Stimulated activated CD4-positive, alpha-beta T cell treated with anti-CD3 and anti-CD28 coated beads, Interleukin-1b, Interleukin-23, amount 100 ng/mL, for 4 hours (primary cell): ENCODE measurements at places on chromosomes 2 and 18.

DNA sequence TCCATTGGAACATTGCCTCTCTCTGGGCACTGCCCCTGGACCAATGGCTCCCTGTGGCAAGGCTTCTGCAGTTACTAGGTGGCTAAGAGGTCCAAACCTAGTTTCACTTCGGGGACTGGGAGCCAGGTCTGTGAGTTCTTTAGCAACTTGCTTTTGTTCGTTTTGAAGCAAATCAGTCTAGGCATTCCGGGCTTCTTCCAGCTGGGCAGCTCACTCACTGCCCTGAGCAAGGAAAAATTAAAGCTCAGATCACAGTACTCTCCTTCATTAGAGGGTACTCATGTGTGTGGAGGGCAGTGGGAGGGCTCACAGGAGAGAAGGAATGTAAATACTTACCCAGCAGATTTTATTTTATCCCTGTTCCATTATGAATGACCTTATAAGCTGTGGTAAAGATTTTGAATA is 80.3 kb downstream of the SPP2 start:
- no peak for DNase-seq

DNA sequence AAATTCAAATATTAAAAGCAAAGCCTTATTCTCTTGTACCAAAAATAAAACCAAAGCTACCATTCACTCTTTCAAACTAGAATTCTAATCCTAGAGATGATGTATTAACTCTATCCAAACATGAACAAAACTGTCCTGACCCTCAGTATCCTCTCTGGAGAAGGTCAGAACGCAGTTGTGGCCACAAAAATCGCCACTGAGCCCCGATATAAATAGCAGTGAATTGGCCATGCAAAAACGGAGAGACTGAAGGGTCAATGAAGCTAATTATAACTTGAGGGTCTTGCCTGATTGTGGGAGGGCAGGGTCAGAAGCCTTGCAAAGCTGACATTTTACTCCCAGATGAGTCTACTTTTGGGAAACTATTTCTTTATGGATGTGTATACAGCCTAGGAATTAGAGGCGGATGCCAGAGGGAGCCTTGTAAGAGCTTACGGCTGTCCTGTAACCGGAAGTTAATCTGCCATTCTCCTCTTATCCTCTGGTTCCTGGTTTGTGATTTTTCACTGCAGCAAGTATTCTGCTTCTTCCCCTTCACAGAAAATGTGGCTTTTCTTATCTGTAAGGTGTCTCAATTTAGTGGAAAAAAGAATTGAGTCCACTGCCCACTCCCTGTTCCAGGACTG is 28.1 kb downstream of the CAVIN2 start:
- no peak for DNase-seq

DNA sequence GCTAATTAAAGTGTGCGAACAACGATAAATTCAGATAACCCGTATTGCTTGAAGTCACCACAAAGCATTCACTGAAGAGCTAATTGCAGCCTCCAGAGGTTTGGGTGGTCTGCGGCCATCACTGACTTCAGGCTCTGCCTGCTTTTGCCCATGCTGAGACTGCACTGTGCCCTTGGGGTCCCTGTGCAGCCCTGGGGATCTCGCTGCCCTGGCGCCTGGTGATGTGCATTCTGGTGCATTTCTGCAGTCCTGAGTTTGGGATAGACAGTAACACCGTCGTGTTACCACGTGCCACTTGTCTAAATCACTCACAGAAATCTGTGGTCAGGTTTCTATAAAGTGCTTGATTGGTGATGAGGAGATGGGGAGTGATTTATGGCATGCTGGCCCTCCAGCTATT is 27.6 kb downstream of the LDLRAD4 start:
- no peak for DNase-seq

- DNase-seq: no peak
Observed at GRCh38 chr2:229831805-229832509, 89.9 kb downstream of the TRIP12 start.

- DNase-seq: peak; percentile 15
Observed at GRCh38 chr2:120261387-120262006, 8.8 kb downstream of the RALB start.

GRCh38 chr2:30503695-30504052 is 56.6 kb downstream of the LCLAT1 start:
- no peak for DNase-seq

DNA sequence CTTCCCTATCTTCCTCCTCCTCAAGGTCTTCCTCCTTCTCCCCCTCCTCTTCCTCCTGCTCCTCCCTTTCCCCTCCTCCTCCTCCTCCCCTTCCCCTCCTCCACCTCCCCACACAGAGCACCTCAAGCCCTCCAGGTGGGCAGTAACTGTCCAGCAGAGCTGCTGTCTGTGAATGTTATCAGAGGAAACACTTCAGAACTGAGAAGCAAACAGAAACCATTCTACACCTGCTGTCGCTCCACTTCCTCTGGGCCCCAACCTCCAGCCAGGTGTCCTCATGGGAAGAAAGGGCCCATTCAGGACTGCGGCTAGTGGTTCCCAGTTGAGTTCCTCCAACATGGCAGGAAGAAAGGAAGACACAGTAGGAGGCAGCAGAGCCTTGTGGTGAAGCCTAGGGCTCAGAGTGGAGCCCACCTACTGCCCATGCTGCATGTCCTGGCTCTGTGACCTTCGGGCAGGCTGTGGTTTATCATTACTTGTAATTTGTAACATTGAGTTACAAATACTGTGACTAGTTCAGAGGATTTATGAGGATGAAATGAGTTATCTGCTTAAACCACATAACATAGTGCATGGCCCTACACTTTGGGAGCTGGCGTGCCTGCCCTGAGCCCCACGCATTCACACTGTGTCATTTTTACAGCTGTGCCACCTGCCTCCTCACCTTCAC is 165.9 kb upstream of the ID2 start:
- DNase-seq: no peak

GRCh38 chr18:36635414-36636096 is 193.2 kb downstream of the TPGS2 start:
- DNase-seq: no peak

DNA sequence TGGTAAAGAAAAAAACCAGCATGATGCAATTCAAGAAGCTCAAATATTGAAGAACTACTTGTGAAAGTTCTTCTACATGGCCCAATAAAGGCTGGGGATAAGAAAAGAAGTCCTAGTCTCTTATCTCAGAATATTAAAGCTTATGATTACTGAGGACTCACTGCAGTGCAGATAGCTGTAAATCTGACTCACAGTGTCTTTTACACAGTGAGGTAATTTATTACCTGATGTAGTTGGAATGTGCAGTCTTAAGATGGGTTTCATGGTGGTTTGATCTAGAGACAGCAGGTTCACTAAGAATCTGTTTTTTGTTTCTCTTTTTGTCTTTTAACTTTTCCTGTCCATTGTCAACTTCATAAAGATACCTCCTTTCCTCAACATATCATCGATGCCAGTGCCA is 484.0 kb upstream of the MAP2 start:
- no peak for DNase-seq

- DNase-seq: no peak
Observed at GRCh38 chr2:60555783-60556139, 2.3 kb upstream of the BCL11A start.

- no peak for DNase-seq
Observed at GRCh38 chr2:68715353-68716041, 19.1 kb upstream of the ARHGAP25 start.

GRCh38 chr2:53820048-53820447 is 33.2 kb downstream of the ERLEC1 start:
- DNase-seq: no peak

- DNase-seq: no peak
Observed at GRCh38 chr2:74481431-74481830, 1.4 kb downstream of the CCDC142 start.

GRCh38 chr2:158743879-158744278 is 51.2 kb upstream of the DAPL1 start:
- DNase-seq: no peak

- no peak for DNase-seq
Observed at GRCh38 chr18:2847317-2848246, 776 bp downstream of the EMILIN2 start.

DNA sequence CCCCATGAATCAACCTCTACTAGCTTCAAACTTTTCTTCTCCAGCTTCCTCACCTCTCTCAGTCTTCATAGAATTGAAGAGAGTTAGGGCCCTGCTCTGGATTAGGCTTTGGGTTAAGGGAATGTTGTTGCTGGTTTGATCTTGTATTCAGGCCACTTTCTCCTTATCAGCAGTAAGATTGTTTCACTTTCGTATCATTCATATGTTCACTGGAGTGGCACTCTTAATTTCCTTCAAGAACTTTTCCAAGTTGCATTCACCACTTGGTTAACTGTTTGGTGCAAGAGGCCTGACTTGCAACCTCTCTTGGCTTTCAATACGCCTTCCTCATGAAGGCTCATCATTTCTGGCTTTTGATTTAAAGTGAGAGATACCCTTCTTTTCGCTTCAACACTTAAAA is 22.8 kb downstream of the OXER1 start:
- DNase-seq: no peak
